ENCODE measurements at places on chromosomes 1 and 21.

- DNase-seq, result no peak
These were observed 10.6 kb upstream of the UAP1 start for GRCh38 chr1:162550925-162551324.

DNA sequence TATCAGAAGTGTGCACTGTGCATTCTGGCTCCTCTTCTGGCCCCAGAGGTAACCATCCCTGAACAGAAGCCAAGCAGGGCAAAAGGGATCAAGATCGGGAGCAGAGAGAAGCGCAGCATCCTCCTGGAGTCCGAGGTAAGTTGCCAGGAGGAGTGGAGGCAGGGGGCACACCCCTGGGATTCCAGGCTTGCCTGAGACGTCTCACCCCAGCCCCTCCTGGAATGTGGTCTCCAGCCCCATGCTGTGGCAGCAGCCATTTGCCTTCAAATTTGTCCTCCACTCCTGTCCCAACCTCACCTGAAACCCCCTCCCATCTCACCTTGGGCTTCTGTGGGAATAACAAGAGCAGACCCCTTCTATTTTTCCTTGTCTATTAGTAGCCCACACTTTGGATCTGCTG, 10.1 kb downstream of the LRRC71 start:
- no peak for DNase-seq

DNA sequence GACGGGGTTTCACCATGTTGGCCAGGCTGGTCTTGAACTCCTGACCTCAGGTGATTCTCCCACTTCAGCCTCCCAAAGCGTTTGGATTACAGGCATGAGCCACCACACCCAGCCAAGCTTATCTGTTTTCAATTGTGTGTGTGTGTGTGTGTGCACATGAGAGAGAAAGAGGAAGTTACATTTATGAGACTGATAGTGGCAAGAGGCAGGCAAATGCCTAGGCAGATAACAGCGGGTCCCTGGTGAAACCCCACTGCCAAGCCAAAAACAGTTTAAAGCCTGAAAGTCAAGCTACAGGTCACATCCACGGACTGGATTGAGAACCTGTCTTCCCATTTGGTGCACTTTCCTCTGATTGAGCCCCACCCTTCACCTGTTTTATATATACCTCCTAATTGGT, 35.1 kb upstream of the IFNGR2 start:
- no peak for DNase-seq

DNA sequence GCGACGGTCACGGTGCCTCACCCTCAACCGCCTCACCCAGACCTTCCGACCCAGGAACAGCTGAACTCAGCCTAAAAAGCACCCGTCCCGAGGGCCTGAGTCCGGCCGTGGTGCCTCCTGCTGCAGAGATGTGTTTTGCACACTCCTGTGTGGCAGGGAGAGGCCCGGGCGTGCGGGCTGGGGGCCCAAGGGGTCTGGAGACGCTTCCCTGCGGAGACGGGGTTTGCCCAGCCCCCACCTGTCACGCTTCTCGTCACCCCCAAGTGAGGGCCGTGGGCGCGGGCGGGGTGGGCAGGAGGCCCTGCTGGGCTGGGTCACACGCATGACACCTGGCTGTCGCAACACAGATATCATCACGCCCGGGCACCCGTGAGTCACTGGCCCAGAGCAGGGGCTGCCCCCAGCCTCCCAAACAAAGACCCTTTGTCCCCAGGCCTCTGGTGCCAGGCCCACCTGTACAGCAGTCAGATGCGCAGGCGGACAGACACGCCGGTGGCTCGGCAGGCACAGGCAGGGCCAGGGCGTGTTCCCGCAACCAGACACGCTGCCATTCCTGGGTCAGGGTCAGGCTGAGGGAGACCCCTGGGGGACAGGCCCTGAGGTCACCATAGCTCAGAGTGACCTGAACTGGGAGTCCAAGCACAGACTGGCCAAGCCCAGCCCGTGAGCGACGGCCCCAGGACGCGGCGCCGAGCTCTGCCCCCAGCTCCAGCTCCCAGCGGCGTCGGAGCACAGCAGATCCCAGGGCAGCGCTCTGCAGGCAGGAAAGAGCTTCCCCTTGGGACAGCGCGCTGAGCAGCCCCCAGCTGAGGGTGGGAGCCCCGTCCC, 6.1 kb downstream of the B3GALT6 start:
- no peak for DNase-seq

DNA sequence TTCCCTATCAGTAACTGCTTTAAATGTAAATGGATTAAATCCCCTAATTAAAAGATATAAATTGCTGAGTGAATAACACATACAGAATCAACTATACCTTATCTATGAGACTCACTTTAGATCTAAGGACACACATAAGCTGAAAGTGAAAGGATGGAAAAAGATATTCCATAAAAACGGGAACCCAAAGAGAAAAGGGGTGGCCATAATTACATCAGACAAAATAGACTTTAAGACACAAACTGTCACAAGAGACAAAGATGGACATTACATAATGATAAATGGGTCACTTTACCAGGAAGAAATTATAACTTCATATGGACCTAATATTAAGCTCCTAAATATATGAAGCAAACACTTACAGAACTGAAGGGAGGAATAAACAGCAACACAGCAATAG, 59.2 kb downstream of the SLC25A24 start:
- DNase-seq, result no peak

Measured in CD8-positive, alpha-beta T cell (primary cell).